ENCODE measurements at places on chromosomes 12 and 14.

GRCh38 chr12:53045696-53046045 is 4.2 kb upstream of the TNS2 start:
- no peak for DNase-seq

DNA sequence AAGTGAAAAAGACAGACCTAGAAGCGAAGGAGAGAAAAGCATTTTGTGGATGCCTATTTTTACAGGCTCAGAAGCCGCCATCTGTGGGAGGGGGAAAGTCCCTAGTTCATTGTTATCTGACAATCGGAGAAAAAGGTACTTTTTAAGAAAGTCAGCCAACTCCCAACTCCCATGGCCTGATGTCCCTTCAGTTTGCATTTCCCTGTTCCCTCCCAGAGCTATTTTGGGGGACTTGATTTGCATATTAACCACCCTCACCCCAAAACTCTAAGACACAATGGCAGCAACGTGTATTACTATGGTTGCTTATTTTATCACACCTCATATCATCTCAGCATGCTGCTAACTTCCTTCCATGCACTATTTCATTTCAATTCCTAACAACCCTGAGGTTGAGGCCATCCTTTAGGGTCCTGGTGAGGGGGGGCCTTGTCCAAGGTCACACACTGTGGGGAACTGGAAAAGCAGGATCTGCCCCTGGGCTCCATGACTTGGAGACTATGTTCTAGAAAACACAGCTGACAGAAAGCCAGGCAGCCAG is 18.7 kb downstream of the HVCN1 start:
- DNase-seq = no peak

GRCh38 chr12:77850129-77850528 is 19.4 kb downstream of the NAV3 start:
- no peak for DNase-seq

DNA sequence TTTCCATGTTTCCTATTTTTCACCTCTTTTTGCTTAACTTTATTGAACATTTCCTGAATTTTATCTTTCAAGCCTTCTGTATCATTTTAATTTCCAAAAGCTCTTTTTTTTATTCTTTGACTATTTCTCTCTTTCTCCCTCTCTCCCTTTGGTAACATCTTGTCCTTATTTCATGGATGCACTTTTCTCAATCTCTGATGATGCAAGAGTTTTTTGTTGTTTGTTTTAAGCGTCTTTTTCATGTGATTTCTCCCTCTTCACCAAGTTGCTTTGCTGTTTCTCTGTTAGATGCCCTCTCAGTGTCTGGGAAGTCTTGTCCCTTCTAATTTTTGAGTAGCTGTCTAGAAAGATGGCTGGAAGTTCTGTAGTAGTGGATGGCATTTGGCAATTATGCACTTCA is 62.6 kb downstream of the ANO6 start:
- no peak for DNase-seq

GRCh38 chr12:51219322-51219721 is 1.5 kb upstream of the POU6F1 start:
- DNase-seq = no peak

GRCh38 chr14:91723501-91723900 is 8.4 kb downstream of the CATSPERB start:
- no peak for DNase-seq

- no peak for DNase-seq
These were observed 24.3 kb downstream of the MOAP1 start for GRCh38 chr14:93160353-93160801.

GRCh38 chr12:131589966-131590365 is 120.9 kb upstream of the SFSWAP start:
- no peak for DNase-seq

GRCh38 chr12:15855646-15856045 is 26.5 kb upstream of the STRAP start:
- DNase-seq = no peak

GRCh38 chr14:91496790-91497189 is 13.3 kb downstream of the PPP4R3A start:
- DNase-seq = no peak

GRCh38 chr12:109393437-109394345 is 46.0 kb downstream of the MYO1H start:
- DNase-seq = peak; percentile 13

- DNase-seq = no peak
These were observed 5.2 kb upstream of the ACADS start for GRCh38 chr12:120720234-120720986.

DNA sequence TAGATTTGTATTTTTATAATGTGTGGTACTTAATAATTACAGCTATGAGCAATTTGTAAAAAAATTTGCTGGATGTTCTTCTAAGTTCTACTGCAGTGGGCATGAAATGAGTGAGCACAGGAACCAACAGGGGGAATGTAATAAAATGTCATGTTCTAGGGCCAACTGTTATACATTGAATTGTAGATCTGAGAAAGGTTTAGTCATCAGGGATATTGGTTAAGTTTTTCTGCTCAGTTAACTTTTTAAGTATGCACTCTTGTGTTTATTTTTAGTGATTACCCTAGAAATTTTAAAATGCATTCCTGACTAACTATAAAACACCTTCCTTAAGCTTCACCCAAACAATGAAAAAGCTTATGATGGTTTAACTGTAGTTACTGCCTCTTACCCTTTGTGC is 101.8 kb downstream of the CAND1 start:
- DNase-seq = no peak

- no peak for DNase-seq
These were observed 29.0 kb downstream of the PEBP1 start for GRCh38 chr12:118164798-118165486.

DNA sequence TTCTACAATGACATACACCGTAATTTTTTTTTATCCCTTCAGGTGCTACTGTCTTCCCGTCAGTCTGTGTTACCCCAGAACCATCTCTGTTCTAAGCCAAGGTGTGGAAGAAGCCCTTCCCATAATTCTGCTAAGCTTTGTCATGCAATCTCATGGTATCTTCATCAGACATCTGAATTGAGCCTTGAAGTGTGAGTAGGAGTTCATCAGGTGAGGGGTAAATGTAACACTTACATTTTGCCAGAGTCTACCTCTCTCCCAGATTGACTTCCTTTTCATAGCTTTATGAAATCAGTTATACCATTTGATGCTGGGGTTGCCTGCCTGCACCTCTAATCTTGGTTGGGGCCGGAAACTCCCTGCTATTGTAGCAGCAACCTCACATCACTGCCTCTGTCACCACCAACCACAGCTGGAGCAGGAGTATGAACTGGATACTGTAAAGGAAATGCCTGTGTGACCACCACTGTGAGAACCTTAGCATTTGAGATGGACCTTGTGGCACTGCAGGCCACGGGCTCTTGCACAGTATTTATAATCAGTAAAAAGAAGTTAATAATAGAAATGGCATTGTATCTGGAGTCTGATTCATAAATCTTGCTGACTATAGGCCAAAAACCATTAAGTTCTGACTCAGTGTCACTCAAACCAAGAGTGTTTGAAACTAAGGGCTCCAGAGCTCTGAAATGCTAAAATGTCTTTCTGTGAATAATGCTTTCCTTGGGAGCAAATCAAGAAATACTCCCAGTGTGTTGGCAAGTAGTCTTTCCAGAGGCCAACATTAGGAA is 58.7 kb upstream of the STK38L start:
- no peak for DNase-seq

DNA sequence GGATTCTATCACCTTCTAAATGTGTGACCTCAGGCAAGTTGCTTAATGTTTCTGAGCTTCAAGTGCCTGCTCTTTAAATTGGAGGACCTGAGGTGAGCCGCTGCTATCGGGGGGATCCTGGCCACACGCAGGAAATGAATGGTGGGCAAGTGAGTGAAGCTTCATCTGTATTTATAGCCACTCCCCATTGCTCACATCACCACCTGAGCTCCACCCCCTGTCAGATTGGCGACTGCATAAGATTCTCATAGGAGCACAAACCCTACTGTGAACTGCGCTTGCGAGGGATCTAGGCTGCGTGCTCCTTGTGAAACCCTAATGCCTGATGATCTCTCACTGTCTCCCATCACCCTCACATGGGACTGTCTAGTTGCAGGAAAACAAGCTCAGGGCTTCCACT is 158.6 kb upstream of the CCND2 start:
- DNase-seq = peak; percentile 26

Data from T-cell (primary cell).